ENCODE measurements at places on chromosomes 5 and 9.

DNA sequence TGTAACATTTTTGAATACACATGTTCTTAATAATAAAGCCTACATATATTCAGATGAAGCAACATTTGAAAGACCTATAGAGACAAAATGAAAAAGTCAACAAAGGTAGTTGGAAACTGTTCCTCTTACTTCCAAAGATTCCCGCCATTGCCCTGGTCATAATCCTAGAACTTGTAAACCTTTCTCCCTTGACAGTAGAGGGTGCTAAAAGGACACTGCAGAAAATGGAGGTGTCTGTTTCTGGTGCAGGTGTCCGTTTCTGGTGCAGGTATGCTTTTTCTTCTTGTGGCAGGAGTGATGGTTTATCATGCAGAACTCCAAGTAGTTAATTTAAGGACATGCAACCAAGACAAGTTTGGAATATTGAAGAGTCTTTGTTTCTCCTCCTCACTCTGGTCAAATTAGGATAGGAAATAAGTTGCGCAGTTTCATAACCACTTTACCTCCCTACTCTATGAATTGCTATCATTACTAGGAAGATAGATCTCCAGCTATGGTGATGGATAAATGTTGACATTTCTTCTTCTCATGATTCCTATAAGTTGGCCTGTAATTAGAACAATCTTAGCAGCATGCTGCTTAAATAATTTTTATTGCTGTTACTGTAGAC, 56.0 kb upstream of the FAM174A start:
- no peak for ATAC-seq

DNA sequence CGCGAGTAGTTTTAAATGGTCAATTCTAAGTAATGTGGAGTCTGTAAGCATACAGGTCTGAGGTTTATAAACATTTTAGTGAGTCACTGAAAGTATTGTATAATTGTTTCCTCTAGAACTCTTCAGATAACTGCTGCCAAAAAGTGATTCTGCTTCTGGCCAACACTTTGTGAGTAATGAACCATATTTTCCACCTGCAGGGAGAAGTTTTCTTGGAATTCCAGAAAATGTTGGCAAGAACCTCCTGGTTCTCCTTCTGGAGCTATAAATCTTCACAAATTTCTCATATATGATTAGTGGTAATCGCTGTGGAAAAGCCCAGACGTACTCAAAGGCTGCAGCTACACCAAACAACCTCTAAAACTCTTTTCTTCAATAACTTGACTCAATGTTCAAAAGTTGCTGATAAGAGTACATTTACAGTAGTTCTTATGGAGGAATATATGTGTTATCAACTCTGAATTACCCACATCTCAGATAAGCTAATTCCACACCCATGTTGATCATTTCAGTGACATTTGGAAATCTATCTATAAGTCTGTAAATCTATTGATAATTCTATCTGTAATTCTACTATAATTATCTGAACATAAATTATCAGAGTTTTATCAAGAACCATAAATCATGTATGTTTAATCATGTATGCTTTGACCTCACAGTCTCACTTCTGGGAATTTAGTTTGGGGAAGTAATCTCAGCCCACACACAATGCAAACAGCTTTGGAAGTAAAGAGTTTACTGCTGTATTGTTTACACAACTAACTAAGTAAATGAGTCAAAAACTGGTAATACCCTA, 74.1 kb downstream of the FNBP1 start:
- ATAC-seq = peak; percentile 77

- no peak for ATAC-seq
Observed at GRCh38 chr5:154559398-154560276, 81.6 kb upstream of the HAND1 start.

DNA sequence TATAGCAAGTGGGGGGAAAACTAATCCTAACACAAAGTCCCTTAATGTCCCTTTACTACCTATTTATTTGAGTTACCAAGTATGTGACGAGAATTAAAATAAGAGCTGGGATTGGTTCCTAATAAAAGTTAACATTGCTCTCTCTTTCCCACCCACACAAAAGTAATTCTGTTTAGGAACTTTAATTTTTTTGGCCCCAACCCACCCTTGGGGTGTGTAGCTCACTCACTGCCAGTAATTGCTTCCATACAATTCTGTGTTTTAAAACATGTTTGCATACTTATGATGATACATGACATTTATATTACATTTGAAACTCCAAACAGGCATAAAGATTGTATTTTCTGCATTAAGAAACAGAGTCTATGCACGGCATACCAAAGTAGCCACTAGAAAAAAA, 106.5 kb downstream of the BNC2 start:
- no peak for ATAC-seq

GRCh38 chr5:66551945-66552344, 44.2 kb upstream of the MAST4 start:
- no peak for ATAC-seq

- no peak for ATAC-seq
Observed at GRCh38 chr5:151899399-151899798, 25.3 kb downstream of the GLRA1 start.

GRCh38 chr5:176733406-176734262, 76.7 kb upstream of the UNC5A start:
- ATAC-seq = no peak

GRCh38 chr5:81639556-81639955, 111.3 kb downstream of the SSBP2 start:
- ATAC-seq = no peak

DNA sequence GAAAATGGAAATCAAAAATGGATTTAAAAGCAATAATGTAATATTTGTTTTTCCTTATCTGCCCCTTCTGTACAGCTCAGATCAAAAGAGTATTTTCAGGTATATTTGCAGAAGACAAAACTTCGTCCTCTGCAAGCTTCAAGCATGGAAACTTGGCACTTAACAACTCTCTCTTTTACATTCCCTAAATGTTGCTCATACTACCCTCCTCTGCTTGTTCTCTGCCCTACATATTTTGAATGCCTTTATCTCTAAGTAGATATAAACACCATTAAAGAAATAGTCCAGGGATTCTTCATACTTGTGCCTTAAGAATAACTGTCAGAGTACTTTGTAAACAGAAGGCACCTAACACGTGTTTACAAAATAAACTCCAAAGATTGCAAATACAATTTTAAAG, 19.2 kb upstream of the SMC2 start:
- ATAC-seq = no peak

GRCh38 chr9:129184596-129185122, 6.6 kb upstream of the IER5L start:
- ATAC-seq = no peak

DNA sequence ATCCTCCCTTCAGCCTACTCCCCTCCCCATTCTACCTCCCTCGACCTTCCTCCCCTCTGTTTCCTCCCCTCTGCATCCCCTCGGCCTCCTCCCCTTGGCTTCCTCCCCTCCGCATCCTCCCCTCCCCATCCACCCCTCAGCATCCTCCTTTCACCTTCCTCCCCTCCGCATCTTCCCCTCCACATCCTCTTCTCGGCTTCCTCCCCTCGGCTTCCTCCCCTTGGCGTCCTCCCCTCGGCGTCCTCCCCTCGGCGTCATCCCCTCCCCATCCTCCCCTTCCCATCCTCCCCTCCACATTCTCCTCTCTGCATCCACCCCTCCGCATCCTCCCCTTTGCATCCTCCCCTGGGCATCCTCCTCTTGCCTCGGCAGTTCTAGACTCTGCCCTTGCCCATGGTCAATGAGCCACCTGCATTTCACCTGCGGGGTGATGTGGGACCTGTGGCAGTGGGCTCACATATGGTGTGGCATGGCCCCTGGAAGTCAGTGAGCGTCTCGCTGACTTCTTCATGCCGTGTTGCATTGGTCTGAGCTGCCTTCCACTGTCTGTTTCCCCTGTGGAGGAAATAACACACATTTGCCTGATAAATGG, 113.0 kb downstream of the WNK2 start:
- no peak for ATAC-seq

DNA sequence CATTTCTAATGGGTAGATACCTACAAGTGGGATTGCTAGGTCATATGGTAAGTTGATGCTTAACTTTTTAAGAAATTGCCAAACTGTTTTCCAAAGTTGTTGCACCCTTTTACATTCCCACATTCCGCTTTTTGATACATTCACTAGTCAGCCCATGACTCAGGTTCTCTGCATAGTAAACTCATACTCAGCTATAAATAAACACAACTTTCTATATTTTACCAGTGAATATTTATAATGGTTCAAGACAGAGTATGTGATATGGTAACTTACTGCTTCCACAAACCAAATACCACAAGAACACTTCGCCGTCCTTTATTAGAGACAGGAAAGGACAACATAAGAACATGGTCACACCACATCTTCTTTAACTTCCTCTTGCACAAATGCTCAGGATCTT, 54.0 kb downstream of the PLPP1 start:
- ATAC-seq = no peak

- no peak for ATAC-seq
Observed at GRCh38 chr9:111533099-111533790, 8.3 kb downstream of the ZNF483 start.

DNA sequence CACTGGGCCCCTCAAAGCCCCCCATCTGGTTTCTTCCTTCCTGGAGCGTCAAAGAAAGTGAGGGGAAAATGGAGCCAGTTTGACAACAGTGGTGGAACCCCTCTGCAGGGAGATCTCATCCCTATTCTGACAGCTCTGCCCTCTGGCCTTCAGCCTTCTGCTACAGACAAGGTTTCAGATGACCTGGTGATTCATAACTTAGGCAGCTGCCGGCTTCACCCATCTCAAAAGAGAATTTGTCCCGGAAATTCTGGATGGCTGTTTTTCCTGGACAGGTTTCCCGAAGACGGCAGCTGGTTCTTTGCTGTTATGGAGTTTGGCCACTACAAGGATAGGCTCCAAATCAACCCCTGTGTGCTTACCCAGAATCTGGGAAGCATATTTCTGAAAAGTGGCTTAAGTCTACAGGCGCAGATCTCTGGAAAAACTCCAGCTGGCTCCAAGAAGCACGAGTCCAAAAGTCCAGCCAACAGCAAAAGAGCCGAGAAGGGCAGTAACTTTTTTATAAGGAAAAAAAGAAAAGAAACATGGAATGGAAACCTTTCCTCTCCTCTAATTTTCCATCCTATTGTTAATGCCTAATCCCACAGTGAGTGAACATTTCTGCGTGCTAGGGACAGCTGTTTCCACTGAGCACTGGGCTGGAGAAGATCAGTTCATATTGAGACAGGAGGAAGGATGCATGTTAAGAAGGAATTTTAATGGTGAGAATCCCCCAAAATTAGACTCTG, 54.5 kb downstream of the ZNF366 start:
- ATAC-seq = no peak

DNA sequence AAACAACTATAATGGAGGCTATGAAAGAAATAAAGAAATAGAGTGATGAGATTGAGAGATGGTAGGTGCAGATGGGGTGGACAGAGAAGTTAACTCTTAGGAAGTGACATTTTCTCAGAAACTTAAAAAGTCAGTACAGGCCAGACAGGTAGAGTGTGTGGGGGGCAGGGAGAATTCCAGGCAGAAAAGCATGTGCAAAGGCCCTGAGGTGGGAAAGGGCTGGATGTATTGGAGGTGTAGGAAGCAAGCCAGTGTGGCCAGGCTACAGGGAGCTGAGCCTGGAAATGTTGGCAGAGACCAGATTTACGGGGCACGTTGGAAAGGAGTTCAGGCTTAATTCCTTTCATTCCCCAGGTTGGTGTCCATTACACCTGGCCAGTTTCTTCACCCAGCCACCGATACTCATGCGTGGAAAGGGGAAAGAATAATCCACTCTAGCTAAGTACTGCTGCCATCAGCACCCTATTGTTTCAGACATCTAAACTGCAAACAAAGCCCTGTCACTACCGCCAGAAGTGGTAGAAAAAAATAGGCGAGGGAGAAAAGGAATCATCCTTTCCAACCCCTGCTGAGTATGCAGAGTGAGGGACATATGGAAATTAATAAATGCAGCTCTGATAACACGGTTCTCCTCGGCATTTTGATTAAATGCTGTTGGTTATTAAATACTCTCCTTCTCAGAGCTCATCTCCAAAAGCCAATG, 116.8 kb upstream of the GPR151 start:
- ATAC-seq = no peak

GRCh38 chr9:98057138-98057799, 737 bp downstream of the NANS start:
- no peak for ATAC-seq

GRCh38 chr5:1104327-1105006, 7.4 kb downstream of the SLC12A7 start:
- ATAC-seq = peak; percentile 59

DNA sequence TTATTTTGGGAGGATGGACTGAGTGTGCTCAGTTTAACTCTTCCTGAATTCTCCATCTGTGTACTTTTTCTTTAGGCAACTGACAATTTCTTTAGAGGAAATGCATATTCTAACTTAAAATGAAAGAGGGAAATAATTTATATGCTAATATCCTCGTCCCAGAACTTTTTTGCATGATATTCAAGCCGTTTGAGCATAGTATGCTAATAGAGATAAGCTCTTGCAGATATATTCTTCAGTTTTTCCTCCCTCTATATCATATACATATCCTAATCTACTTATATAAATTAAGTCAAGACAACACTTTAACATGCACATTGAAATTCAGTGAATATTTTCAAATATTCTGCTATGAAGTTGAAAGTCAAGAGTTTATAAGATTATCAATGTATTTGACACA, 84.7 kb downstream of the YTHDC2 start:
- no peak for ATAC-seq

Data from activated T-helper 17 cell treated with anti-CD3 and anti-CD28 coated beads, Interleukin-2, amount 50 U/mL, for 72 hours (primary cell).